Lung (tissue), 17 donors: ENCODE measurements at places on chromosomes 6 and 20.

DNA sequence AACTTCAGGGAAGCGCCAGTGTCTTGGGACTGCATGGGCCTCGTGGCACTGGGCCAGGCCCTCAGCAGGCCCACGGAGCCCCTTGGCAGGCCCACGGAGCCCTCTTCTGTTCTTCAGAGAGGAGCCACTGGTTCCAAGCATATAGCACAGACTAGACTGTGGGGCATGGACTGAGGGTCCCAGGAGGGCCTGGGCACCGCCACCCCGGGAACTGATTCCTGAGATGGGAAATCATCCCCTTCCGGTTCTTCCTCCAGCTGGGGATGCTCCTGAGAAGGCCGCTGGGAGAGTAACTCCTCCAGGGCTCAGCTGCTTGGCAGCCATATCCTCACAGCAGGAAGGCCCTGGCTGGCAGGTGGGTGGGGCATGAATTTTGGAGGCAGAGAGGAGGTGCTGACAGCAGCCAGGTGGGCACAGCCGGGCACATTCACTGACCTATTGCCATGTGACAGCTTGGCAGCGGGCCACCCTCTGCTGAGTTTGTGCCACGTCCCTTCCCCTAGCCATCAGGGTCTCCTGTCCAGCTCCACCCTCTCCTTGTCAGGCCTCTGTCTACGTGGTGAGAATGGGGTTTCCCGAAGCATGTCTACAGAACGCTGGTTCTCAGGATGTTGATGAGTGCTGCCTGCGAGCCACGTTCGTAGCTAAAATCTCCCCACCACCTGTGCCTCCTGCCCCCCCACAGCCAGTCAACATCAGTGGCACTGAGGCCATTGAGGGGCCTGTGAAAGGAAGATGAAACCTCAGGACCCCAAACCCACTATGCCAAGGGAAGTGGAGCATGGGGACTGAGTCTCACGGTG lies 152.1 kb downstream of the TAF4 start:
- H3K4me3 ChIP-seq = no peak overlapping the region
- no peaks in the 10 kb centered on the region for H3K36me3 ChIP-seq
- H3K27me3 ChIP-seq = no peaks in the 10 kb centered on the region
- H3K4me1 ChIP-seq = no peaks in the 10 kb centered on the region
- no peak overlapping the region for H3K27ac ChIP-seq

- no peak overlapping the region for H3K4me3 ChIP-seq
- no peaks in the 10 kb centered on the region for H3K27me3 ChIP-seq
- no peaks in the 10 kb centered on the region for H3K36me3 ChIP-seq
- H3K4me1 ChIP-seq = peaks cover 26% of the 10 kb centered on the region
- no peak for DNase-seq
Measured at GRCh38 chr20:43942201-43942590, 27.5 kb downstream of the TOX2 start.

GRCh38 chr6:149483334-149483725 lies 1.5 kb downstream of the ZC3H12D start:
- no peak overlapping the region for H3K4me3 ChIP-seq
- no peaks in the 10 kb centered on the region for H3K36me3 ChIP-seq
- no peaks in the 10 kb centered on the region for H3K27me3 ChIP-seq
- H3K27ac ChIP-seq = no peak overlapping the region
- peak; percentile 82 for DNase-seq
- H3K4me1 ChIP-seq = peaks cover 14% of the 10 kb centered on the region

- H3K27ac ChIP-seq = no peak overlapping the region
- peaks cover 11% of the 10 kb centered on the region for H3K27me3 ChIP-seq
- peaks cover 5% of the 10 kb centered on the region for H3K4me1 ChIP-seq
- H3K36me3 ChIP-seq = no peaks in the 10 kb centered on the region
- H3K4me3 ChIP-seq = no peak overlapping the region
Measured at GRCh38 chr6:167238694-167239467, 52.2 kb upstream of the UNC93A start.

DNA sequence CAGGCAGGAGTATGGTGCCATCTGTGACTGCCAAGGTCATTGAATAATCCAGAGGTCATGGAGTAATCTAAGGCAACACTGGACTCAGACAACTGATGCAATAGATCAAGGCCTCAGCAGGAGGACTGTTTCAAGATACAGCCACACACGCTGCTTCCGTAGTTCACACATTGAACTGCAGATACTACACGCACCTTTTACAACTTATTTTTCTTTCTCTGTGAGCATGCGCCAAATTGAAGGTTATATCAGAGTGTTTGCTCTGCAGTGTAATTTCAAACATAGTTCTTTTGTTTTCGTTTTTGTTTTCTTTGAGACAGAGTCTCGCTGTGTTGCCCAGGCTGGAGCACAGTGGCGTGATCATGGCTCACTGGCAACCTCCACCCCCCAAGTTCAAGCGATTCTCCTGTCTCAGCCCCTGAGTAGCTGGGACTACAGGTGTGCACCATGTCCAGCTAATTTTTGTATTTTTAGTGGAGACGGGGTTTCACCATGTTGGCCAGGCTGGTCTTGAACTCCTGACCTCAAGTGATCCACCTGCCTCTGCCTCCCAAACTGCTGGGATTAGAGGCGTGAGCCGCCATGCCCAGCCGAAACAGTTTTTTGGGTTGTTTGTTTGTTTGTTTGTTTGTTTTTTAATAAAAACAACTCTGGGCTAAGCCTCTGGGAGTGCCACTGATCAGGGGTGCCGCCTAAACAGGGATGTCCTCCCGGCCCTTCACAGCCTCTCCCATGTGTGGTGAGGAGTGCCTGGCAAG lies 96.6 kb upstream of the NAA20 start:
- no peak overlapping the region for H3K4me3 ChIP-seq
- no peaks in the 10 kb centered on the region for H3K27me3 ChIP-seq
- no peak for DNase-seq
- no peak overlapping the region for H3K27ac ChIP-seq
- no peaks in the 10 kb centered on the region for H3K36me3 ChIP-seq
- peaks cover 31% of the 10 kb centered on the region for H3K4me1 ChIP-seq

- peak; percentile 48 for DNase-seq
- H3K27ac ChIP-seq = peak overlapping the region; percentile 1
- peaks cover 5% of the 10 kb centered on the region for H3K4me1 ChIP-seq
- peaks cover 47% of the 10 kb centered on the region for H3K36me3 ChIP-seq
- no peak overlapping the region for H3K4me3 ChIP-seq
Measured at GRCh38 chr20:45842169-45842812, 8.7 kb downstream of the SNX21 start.
